Stimulated activated CD8-positive, alpha-beta memory T cell treated with anti-CD3 and anti-CD28 coated beads, Interleukin-4, amount 100 ng/mL, for 48 hours (primary cell): ENCODE measurements at places on chromosomes 5 and 9.

GRCh38 chr9:129584136-129584535 lies 36.8 kb downstream of the C9orf50 start:
- peak; percentile 71 for DNase-seq

DNA sequence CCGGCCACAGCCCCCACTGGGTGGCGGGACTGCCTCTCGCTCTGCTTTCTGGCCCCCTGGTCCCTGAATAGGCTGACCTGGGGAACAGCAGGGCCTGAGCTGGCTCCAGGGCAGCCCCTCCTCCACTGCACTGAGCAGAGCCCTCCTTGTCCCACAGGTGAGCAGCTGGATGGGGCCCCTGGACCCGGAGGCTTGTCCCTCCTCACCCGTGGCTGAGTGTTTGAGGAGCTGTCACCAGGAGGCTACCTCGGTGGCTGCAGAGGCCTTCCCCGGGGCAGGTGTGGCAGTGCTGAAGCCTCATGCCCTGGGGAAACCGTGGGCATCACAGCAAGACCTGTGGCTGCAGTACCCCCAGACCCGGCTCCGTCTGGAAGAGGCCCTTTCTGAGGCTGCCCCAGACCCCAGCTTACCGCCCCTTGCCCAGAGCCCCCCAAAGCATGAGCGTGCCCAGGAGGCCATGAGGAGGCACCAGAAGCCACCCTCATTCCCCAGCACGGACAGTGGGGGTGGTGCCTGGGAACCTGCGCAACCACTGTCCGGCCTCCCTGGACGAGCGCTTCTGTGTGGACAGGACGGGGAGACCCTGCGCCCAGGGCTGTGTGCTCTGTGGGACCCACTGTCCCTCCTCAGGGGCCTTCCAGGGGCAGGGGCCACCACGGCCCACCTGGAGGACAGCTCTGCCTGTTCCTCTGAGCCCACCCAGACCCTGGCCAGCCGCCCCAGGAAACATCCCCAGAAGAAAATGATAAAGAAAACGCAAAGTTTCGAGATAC lies 28.5 kb upstream of the LRRC14B start:
- no peak for DNase-seq

GRCh38 chr9:87793292-87793691 lies 67.4 kb downstream of the CTSL start:
- DNase-seq: no peak

- DNase-seq: no peak
Observed at GRCh38 chr9:12813960-12814876, 39.4 kb downstream of the LURAP1L start.

DNA sequence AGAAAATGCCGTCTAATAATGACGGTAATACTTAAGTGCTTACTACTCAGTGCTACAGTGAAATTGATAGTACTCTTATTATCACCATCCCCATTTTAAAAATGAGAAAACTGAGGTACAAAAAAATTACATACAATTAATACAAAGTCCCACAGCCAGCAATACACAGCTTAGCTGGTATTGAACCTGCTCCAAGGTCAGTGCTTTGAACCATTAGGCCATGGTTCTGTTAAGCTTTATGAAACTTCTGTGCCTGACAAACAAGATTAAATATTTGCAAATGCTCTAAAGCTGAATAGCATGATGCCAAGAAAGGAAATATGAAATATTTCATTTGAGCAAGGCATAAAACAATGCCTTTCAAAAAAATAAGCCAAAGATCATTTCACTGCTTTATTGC lies 357.2 kb downstream of the ARRDC3 start:
- no peak for DNase-seq

- DNase-seq: no peak
Observed at GRCh38 chr9:2787065-2787464, 56.8 kb downstream of the PUM3 start.
